ENCODE measurements at places on chromosomes 12 and 14.
A peak's percentile ranks its signal among the peaks of the same experiment; 100 is the strongest.

- DNase-seq = no peak
Observed at GRCh38 chr14:56243110-56243509, 124.9 kb downstream of the PELI2 start.

- DNase-seq = no peak
Observed at GRCh38 chr14:96246539-96246847, 9.5 kb upstream of the BDKRB1 start.

DNA sequence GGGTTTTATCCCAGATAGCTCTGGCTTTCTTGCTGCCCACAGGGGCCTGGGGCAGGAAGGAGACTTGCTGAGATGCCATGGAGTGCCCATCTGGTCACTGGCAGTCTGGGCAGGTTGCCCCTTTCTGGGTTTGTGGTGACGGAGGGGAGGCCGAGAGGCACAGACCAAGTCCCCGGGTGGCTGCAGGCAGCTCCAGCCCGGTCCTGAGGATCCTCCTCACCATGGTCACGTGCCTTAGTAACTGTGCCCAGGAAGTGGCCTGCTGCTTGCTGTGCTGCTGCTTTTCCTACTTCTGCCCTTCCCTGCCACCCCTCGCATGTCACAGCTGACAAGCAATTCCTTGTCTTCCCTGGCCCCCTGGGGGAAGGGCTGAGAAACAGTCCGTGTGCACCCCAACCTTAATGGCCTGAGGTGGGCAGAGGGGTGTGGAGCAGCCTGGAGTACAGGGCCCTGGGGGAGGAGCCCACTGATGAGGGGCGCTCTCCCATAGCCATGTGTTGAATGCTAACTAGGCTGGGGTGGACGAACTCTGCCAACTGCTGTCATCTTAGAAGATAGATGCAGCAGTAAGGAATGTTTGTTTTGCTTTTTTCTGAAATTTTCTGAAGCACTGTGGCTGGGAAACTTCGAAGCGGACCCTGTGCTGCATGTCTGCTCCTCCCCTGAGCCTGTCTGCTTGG is 54.9 kb upstream of the SRSF5 start:
- peak; percentile 46 for DNase-seq

- no peak for DNase-seq
Observed at GRCh38 chr14:32514236-32514635, 185.1 kb downstream of the AKAP6 start.

DNA sequence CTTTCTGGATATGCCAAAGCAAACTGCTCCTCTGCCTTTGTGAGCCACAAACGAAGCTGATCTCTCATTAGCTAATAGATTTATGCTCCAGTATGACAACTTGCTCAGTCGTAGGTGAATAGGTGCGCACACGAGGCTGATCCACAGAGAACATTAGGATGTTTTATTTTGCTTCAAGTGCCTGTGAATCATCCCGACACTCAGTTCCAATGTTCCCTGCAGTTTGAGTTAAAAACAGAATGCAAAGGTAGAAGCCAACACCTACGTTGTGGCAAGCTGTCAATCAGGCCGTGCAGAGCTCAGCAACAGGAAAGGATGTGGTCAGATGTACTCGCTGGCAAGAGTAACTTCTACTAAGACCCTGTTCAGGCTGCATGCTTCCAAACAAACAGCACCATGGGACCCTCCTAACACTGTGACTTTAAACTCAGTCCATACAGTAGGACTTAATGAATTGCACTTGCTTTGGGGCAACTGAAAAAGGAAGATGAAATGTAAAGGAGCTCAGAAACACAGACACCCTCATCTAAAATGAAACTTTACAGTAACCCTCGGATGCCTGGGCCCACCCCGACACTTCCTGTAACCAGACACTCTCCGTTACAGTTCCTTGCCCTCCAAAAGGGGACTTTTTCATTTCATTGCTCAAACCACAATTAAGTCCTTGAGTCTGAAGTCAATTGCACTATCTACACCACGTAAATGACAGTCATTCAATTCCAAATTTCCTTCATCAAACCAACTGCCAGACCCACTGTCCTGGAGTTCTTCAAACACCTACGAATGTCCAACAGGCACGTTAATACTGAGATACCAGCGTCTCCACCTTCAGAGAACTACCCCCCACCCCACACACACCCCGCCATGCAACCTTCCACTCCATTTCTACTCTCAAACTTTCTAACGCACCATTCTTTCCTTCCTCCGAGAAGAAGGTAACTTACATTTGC is 1.6 kb downstream of the CCDC88C start:
- peak; percentile 27 for DNase-seq

DNA sequence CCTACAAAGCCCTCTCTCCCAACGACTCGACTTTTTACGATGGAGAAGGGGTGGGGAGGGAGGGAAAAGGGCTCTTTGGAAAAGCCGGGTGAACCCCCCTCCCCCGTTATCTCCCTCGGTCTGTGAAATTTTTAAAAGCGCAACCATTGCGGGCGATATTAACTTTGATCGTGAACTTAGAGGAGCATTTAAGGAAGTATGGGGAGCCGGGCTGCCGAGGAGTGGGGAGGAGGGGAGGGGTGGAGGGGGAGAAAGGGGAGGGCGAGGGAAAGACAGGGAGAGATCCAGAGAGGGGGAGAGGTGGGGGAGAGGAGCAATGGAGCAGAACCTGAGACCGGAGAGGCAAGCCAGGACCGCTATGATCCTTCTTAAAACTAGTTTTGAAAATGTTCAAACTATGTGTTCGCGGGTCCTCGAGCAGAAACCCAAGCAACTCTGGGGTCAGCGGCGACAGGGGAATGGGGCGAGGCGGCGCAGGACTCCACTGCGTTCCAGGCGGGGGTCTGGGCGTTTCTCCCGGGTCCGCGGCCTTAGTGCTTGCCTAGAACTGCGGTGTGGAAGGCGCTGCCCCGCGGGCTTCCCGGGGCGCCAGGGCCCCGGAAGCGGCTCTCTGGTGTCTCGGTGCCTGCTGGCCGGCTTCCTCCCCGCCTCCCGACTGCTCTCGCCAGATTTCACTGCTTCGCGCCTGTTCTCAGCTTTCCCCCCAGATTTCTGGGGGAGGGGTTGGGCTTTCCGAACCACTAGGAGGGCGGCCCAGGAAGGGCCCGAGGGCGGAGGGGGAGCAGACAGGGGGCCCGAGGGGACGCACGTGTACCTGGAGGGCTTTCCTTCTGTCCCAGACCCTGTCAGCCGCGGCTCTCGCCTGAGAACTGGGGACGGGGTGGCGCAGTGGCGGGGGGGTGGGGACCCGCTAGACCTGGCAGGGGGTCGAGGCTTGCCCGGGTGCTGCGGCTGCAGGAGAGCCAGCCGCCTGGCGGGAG is at the start of gene HOTAIR:
Gene HOTAIR, minus strand, starts transcription at position 871 of the 980 bp plus-strand sequence.
- peak; percentile 51 for DNase-seq

GRCh38 chr12:26334621-26335124 is 139.3 kb downstream of the SSPN start:
- no peak for DNase-seq

DNA sequence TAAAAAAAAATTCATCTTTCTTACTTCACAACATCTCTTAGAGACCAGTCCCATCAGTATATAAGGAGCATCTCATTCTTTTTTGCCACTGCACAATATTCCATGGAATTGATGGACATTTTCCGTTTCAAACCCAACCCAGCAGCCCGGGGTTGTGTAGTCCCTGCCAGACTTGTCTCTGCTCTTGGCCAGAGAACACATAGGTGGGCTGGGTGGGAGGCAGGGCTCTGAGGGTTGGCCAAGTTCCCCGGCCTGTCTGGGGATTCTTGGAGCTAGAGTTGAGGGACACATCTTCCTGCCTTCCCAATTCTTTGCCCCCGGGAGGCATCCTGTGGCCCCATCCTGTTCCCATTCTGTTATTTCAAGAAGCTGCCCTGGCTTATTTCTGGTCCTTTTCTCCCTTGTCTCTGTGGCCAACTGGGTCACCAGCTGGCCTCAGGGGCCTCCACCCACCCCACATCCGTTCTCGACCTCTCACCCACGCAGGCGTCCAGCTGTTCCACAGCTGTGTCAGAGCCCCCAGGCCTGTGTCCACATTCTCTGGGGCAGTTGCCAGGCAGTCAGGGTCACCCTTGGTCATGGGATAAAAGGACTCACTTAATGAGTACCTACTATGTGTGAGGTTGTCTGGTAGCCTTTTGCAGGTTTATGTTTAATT is 52.0 kb upstream of the CCDC63 start:
- DNase-seq = no peak

All from NCI-H1417 (cell line).